ENCODE measurements at places on chromosomes 4 and X.

GRCh38 chr4:67549123-67549522, 3.8 kb upstream of the CENPC start:
- no peak for DNase-seq

GRCh38 chr4:81704461-81704860, 232.8 kb upstream of the RASGEF1B start:
- DNase-seq = no peak

DNA sequence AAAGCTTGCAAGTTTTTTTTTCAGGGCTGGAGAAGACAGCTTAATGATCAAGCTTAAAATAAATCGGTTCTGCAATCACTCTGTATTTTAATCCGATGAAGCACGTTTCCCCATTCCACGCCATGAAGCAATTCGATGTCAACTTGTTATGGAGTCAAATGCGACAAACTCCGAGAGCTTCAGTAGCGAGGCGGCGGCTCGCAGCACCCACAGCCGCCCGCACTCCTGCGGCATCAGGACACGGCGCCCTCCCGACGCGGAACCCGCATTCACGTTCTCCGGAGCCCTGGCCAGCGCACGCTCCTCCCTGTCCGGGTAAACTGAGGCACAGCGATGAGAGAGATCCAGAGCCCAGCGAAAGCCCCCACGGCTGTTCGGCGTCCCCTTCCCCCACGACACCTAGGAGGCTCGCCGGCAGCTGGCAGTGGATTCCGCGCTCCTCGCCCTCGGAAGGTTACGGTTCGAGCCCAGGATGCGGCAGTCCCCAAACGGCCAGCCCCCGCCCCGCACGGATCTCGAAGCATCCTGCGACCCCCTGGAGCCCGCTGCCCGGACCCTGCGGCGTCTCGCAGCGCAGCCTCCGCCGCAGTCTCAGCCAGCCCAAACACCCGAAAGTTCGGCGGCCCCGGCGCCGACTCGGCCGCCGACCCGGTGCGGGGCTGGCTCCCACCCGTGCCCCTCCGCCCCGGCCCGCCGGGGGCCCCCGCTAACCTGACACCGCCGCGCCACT, 507 bp downstream of the MFAP3L start:
- peak; percentile 52 for DNase-seq

- peak; percentile 45 for DNase-seq
These were observed 21.5 kb downstream of the FRMPD3 start for GRCh38 chrX:107470971-107471370.

GRCh38 chr4:15809058-15809457, 30.9 kb downstream of the CD38 start:
- DNase-seq = no peak

- DNase-seq = no peak
These were observed 139.7 kb downstream of the MAPK10 start for GRCh38 chr4:86220121-86220520.

GRCh38 chr4:6029254-6029653, 11.0 kb upstream of the C4orf50 start:
- DNase-seq = no peak

DNA sequence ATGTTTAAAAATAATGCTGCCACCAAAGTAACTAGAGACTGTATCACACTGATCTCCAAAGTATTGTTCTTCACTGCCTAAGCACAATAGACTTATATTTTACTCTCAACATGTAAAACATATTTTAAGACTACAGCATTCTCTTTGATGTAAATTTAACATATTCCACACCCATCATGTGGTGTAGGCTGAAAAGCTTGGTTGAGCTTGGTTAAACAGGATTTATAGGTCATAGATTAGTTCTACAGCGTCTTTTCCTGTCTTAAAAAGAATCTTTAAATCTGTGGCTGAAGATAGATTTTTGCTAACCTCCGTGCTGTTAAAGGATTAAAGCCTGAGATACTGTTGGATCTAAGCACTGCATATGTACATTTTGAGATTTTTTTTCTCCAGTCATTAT, 379.9 kb downstream of the SH2D1A start:
- DNase-seq = no peak

- DNase-seq = no peak
These were observed 68.9 kb downstream of the COL25A1 start for GRCh38 chr4:109233570-109233969.

DNA sequence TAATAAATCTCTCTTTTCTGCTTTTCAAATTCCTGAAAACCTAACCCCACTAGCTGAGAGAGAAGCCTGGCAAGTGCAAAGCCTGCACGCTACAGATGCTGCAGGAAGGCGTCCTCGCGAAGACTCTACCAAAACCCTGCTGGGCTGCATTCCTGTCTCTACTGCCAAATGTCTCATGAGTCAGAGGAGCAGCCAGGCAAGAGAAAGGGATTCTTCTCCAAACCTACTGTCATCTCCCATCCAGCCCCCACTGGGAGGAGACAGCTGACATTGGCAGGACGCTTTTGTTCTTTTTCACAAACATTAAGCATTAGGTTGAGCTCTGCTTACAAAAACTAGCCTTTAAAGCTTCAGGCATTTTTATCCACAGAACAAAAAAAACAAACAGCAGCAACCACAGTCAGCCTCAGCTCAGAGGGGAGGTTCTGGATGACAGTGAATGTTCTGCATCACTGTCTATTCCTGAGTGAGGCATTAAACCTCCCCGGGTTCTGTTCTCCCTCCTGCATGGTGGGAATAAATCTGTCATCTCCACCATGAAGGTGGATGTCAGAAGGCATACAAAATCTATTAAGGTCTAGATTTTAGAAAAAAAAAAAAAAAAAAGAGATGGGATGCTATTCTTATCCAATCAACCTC, 18.0 kb downstream of the CRMP1 start:
- DNase-seq = no peak

DNA sequence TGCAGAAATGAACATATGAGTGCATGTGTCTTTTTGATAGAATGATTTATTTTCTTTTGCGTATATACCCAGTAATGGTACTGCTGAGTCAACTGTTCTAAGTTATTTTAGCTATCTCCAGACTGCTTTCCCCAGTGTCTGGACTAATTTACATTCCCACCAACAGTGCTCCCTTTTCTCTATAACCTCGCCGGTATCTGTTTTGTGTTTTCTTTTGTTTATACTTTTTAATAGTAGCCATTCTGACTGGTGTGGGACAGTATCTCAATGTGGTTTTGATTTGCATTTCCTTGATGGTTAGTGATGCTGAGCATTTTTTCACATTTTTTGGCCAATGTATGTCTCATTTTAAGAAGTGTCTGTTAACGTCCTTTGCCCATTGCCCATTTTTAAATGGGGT, 218.6 kb upstream of the KCNIP4 start:
- no peak for DNase-seq

DNA sequence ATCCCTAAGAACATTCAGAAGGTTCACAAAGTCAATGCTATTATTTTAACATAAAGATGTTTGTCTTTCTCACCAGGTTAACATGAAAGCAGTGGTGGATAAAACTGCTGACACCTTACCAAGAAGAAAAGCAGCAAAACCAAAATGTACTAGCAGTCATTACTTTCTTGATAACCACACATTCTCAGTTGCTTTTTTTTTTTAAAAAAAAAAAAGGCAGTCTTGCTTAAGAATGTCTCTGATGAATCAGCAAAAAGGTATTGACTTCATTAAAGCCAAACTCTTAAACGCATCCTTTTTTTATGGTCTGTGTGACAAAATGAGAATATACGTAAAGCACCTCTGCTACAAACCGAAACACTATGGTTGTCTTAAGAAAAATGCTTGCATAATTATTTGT, 31.9 kb downstream of the CDKL2 start:
- DNase-seq = no peak

Measured in HEK293T (cell line).